ENCODE measurements at places on chromosomes 7 and 10.

- no peak for DNase-seq
Measured at GRCh38 chr10:54444170-54444569, 356.9 kb downstream of the PCDH15 start.

- no peak for DNase-seq
Measured at GRCh38 chr7:123974326-123974908, 49.4 kb downstream of the SPAM1 start.

DNA sequence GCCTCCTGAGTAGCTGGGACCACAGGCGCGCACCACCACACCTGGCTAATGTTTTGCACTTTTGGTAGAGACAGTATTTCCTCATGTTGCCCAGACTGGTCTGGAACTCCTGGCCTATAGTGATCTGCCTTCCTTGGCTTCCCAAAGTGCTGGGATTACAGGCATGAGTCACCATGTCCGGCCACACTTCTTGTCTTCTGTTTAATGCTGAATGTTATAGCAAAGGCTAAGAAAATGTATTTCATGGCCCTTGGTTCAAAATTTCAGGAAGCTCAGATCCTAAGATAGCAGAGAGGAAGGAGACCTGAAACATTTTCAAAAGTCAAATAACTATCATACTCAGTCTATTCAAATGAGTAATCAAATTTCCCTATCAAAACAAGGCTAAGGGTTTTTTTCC lies 229.6 kb downstream of the BAMBI start:
- DNase-seq: no peak

DNA sequence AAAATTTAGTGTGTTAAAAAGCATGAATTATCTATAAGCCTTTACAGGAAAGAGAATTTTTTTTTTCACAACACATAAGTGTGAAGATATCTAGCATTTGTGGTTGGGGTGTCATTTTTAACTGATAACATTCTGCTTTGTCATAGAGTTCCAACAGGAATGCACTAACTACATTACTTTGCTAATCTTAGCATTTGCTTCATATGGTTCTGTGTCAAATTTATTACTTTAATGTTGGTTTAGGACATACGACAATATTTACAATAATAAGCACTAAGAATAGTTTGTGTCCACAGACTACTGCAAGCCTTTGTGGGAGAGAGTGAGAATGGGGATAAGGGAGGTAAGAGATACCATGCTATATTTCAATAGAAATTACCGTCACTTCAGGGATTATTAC lies 40.6 kb upstream of the MAGI2 start:
- DNase-seq: no peak

DNA sequence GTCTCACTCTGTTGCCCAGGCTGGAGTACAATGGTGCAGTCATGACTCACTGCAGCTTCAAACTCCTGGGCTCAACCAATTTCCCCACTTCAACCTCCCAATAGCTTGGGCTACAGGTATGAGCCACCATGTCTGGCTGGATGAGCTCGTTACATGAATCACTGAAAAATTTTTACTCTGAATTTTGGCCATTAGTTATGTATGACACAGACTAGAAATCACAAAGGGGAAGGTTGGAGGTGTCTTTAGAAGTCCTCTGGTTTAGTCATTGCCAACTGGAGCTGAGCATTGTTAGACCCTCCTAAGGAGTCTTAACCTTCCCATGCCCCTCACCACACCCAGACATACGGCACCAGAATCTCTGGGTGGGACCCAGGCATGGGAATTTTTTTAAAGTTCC lies 34.7 kb downstream of the SVIL start:
- DNase-seq: no peak

GRCh38 chr10:3570131-3570729 lies 214.8 kb downstream of the KLF6 start:
- DNase-seq: no peak

- peak; percentile 17 for DNase-seq
Measured at GRCh38 chr10:44963772-44964633, 4.4 kb downstream of the RASSF4 start.

- DNase-seq: no peak
Measured at GRCh38 chr10:123704076-123704475, 37.9 kb downstream of the GPR26 start.

- DNase-seq: no peak
Measured at GRCh38 chr10:19572056-19572455, 244.2 kb upstream of the PLXDC2 start.

GRCh38 chr10:75658915-75659314 lies 227.5 kb downstream of the LRMDA start:
- DNase-seq: no peak

GRCh38 chr7:108722561-108722960 lies 152.9 kb downstream of the DNAJB9 start:
- DNase-seq: no peak

DNA sequence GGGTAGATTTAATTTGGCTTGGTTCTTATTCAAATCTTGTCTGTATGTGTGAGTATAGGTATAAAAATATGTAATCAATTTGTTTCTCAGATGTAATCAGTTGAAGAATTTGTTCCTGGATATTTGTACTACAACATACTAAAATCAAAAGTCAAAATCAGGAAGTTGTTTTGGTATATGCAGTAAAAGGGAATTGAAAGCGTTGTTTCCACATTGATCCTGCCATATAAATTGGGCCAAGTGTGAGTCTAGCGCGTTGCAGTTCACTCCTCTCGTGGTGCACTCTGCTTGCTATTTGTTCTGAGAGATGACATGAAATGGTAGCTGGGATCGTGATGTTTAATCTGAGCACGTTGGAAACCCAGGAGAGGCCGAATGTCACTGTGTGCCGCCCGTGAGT lies 55.9 kb downstream of the SHH start:
- no peak for DNase-seq

- peak; percentile 83 for DNase-seq
Measured at GRCh38 chr10:96614515-96614914, 27.7 kb upstream of the TM9SF3 start.

DNA sequence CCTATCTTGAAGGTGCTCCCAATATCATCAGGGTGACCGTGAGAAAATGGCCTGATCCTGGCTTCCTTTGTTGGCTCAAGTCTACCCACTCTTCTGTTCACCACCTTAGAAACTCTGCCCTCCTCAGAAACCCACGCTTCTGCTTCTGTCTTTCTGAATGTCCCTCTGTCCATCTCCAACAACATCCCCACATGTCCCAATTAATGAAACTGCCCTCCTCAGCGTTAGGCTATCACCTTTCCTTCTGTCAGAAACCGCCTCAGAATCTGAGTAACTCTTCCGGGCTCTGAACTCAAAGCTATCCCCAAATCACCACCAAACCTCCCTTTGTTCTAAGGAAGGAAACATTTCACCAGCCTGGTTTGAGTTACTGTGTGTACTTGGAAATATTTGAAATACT lies 315.8 kb upstream of the ZNF32 start:
- no peak for DNase-seq

- DNase-seq: no peak
Measured at GRCh38 chr7:37162106-37162505, 286.6 kb downstream of the ELMO1 start.

GRCh38 chr7:1369916-1370657 lies 89.2 kb downstream of the MICALL2 start:
- DNase-seq: no peak

DNA sequence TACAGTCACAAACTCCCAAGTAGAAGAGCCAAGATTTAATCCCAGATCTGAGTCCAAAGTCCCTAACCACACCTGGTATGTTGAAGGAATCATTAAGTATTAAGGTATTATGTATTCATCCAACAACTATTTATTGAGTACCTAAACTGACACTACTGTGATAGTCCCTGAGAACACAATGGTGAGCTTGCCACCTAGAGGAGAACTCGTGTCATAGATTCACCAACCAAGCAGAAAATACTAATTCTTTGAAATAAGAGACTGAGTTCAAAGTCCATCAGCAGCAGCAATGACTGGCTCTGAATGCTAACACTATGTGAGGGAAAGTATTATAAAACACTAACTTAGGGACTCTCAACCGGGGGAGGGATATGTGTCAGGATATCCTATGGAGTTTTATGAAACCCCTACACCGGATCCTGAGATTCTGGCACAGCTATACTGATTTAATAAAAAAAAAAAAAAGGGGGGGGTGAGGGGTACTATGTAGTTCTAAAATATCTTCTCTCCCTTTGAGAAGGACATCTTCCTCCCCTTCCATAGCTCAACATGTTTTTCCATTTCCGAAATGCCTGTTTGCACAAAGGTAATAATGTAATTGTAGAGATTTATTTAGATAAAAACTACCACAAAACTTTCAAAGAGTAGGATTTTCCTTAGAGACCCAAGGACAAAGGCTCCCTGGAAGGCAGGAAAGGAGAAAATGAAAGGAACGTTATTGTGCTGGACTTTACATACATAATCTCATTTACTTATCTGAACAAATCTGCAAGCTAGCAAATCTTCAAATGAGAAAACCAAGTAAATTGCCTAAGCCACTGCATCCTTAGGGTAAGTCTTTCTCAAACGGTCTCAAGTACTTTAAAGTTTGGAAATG lies 1.6 kb downstream of the NCOA4 start:
- DNase-seq: no peak

DNA sequence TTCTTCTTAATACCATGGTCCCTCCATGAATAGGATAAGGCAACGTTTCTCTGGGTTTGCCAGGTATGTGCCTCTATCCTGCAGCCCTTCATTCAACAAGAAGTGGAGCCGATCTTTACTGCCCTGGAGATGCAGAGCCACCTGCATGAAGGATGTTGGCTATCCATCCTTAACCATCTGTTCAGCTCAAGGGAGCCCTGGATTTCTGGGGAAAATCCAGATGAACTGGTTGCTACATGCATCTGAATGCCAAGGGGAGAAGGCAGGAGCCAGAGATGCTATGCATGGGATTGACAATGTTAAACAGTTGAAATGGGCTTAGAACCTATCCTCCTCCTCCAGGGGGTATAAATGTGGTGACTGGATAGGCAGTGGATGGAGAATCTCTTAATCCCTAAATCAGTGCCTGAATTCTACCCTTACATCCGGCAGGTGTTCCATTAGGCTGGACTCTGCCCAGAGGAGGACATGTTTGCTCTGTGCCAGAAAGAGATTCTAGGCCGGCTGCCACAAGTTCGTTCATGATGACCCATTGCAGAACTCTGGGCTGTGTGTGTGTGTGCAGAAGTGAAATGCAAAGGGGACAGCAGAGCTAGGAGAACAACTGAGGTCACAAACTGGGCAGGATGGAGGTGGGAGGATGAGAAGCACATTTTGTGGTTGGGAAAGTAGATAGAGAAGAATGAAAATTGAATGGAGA lies 15.6 kb downstream of the CPED1 start:
- no peak for DNase-seq

DNA sequence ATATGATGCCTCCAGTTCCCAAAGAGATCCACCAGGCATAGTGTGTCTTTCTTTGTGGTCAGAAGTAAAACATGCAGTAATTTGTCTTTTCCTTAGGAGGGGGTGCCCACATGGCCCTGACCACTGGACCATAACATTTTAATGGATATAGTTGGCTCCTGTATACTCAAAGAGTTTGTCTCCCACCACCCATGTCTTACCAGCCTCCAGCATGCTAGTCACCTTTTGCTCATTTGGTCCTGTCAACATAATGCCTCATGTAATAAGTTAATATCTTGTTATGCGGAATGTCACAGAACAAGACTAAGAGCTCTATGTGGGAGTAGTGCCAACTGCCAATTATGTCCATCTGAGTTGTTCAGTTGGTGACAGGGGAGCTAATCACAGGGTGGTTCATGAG lies 83.4 kb upstream of the IFRD1 start:
- no peak for DNase-seq

DNA sequence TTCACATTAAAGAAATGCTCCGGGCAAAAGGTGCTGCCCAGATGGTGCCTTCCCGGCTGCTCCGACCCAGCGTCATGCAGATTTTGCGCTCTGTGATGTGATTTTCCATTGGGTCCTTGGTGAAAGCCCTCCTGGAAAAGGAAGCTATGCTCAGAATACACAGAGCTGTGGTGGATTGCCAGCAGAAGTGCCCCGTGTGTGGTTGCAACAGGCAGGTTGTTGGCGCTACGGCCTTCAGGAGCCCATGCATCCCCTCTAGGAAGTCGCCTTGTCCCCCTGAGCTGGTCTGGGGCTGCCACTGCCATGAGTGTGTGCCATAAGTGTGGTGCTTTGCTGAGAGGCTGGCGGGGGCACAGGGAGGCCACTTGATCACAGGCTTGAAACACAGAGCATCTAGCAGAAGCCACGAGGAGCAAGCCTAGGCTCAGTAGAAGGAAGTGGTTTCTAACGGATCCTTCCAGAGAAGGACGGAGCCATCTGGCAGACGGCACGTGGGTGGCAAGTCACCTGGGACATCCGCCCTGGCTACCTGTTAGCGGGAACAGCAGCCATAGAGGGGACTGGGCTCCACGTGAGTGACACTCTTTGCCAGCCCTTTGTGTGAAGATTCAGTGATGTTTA lies 210.9 kb downstream of the CUX1 start:
- DNase-seq: no peak

- no peak for DNase-seq
Measured at GRCh38 chr7:130887957-130888371, 154.0 kb upstream of the KLF14 start.

- no peak for DNase-seq
Measured at GRCh38 chr7:155283565-155284194, 14.0 kb upstream of the INSIG1 start.

DNA sequence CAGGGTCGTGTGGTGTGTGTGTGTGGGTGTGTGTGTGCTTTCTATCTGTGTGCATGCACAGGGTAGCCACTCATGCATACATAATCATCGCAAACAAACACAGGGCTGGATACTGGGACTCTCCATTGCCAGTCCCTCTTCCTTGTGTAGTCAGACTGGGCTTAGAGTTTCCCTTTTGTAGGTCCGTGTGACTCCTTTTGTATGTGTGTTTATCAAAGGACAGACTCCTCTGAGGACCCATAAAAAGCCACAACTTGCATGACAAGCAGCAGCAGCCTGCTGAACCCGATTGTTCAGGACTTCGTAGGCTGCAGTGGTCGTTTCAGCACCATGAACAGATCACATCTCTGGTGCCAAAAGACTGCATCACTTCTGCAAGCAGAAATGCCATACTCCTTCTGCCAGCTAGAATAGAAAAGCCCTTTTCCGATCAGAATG lies 895 bp downstream of the VSTM2A start:
- DNase-seq: no peak

GRCh38 chr10:20535897-20536881 lies 360.9 kb downstream of the NEBL start:
- no peak for DNase-seq
